ENCODE measurements at places on chromosomes 5 and 9.

DNA sequence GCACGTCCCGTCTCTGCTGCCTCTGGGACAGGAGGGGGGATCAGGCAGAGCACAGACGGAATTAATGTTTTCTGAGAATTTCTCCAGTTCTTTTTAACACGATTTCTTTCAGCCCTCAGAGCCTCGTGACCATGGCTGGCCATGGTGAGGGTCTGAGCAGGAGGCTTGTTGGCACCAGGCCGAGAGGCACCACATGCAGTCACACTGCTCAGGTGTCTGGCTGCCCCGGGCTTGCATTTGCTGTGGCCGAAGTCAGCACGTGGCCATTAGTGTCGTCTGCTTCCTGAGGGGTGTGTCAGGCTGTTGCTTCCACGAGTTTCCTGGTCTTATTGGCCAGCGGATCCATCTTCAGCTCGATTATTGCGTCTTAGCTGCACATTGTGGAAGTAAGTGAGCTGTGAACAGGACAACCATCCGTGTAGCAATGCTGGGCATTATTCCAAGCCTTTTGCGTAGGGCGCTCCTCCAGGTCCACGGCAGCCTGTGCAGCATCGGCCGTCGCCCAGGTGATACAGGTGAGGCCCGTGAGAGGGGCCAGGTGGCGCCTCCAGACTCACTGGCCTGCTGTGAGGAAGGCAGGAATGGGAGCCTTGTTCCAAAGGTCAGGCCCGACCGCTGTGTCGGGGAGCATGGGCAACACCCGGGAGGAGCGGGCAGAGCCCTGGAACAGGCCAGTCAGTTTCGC is 114.2 kb upstream of the CACNA1B start:
- DNase-seq, result no peak

GRCh38 chr5:40733434-40733833 is 22.3 kb downstream of the TTC33 start:
- no peak for DNase-seq

DNA sequence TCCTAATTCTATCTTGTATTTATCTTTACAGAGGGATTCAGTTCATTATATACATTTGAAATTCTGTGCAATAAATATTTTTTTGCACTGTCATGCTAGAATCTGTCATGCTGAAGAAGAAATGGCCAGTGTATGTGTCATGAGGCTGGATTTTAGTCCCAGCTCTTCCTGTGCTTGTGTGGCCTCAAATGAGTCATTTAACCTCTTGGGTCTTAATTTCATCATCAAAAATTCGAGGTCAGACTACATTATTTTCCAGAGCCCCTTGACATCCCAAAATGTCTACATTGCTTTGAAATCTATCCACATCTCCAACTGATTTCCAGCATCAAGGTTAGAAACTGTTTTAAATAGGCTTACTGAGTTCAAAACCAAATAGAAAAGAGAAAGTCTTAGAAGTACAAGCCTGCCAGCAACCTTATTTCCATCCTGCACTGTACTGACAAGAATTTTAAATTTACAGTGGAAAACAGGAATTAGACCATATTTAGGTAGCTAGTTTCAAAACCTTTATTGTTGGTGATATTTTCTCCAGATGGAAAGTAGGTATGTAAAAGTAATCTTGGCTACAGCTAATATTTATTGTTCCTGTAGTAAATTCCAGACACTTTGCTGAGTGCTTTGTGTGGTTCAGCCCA is 96.7 kb upstream of the MAMDC2 start:
- DNase-seq, result no peak

- DNase-seq, result no peak
Observed at GRCh38 chr9:134388289-134388808, 62.1 kb downstream of the RXRA start.

DNA sequence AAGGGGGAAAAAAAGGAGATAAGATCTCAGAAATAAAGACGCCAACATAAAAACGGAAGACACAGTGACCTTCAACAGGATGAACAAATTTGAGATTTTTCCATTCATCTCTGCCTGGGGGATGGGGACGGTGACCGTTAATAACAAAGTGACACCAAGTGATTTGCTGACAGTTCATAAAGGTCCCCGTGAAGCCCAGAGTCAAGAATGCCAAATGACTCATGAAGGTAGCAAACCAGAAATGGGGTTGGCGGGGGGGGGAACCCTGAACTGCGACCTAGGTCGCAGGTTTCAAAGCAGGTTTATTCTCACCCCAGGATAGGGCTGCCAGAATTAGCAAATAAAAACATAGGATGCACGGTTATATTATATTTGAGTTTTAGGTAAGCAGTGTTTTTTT is 21.1 kb upstream of the SHB start:
- no peak for DNase-seq

GRCh38 chr5:40386289-40386688 is 293.4 kb upstream of the PTGER4 start:
- no peak for DNase-seq

DNA sequence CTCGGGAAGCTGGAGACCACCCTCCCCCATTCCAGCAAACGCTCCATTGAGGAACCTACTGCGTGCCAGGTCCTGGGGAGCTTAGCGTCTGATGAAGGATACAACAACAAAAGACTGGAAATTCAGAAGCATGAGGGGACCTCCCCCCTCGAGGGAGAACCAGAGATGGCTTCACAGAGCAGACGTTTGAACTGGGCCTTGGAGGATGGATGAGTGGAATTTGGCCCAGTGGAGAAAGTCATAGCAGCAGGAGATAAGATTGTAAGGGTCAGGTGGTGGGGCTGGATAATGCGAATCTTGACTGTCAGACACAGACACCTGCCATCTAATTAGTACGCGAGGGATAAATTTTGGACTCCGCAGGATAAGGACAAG is 1.2 kb upstream of the SLC25A51 start:
- no peak for DNase-seq

- no peak for DNase-seq
Observed at GRCh38 chr5:53381-54174, 38.4 kb upstream of the PLEKHG4B start.

- no peak for DNase-seq
Observed at GRCh38 chr5:178143901-178144300, 9.8 kb downstream of the NHP2 start.

- DNase-seq, result no peak
Observed at GRCh38 chr5:13993926-13994325, 49.4 kb upstream of the DNAH5 start.

GRCh38 chr9:96022445-96023051 is 147.1 kb downstream of the ERCC6L2 start:
- no peak for DNase-seq

GRCh38 chr5:31268686-31269085 is 75.2 kb downstream of the CDH6 start:
- DNase-seq, result no peak

DNA sequence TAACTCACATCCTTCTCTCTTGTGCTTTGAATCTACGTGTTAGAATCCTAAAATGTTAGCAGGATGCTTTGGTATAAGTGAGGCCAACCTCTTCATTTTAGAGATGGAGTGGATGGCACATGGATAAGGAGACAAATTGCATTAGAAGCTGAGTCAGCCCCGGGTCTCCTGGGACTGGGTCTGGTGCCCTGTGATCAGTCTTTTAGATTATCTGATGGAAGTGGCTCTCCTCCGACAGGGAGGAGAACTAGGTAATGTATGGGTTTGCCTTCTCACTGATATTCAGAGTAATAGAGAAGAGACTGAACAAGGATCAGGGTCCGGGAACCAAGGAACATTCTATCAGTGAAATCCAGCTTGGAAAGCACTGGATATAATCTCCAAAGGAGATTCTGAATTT is 74.9 kb upstream of the TNFSF8 start:
- DNase-seq, result no peak

DNA sequence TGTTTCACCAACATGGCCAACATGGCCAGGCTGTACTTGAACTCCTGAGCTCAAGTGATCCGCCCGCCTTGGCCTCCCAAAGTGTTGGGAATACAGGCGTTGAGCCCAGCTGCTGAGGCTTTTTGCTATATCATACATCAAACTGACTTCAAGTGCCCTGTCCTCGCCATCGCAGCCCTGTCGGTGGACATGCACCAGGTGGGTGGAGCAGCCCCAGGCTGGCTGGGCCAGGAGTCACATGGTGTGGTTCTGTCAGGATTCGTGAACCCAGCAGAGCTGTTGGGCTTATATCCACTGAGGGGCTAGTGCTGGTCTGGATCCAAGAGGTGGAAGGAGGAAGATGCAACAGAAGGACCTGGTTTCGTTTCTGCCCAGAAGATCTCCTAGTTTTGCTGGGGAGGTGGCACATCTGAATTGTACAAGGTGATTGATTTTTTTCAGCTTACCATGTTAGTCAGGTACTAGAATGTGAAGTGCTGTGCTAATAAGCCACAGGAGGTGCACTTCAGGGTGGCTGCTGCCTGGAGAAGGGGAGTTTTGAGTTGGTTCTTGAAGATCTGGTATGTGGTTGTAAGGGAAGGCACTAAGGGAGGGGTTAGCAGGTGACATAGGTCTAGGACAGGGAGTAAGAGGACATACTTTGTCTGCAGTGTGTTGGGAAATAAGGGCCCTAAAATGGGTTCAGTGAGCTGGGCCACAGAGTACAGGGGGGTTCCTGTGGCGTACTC is 16.1 kb downstream of the PCBD2 start:
- DNase-seq, result no peak

GRCh38 chr5:21665524-21665923 is 1187.6 kb downstream of the CDH12 start:
- DNase-seq, result no peak

DNA sequence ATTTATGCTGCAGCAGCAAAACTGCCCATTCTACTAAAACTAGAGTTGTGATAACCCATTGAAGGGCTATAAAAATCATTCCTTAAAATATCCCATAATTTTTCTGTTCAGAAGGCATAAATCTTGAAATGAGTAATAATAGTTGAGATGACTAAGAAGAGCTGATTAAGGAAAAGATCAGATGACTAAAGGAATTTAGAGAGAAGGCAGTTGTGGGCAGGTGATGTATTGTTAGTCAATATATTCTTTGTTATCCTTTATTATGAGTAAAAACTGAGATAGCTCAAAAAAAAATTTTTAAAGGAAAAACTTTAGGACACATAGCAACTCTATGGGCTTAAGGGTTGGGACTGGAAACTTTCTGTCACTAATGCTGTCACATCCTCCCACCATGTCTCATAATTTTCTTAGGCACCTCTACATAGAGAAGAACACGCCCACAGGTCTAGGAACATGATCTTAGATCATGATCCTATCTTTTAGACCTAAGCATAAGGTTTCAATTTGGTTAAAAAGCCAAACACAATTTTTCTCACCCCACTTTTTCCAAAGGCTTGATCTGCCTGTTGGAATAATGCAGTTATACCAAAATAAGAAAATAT is 597.5 kb upstream of the MEF2C start:
- no peak for DNase-seq

DNA sequence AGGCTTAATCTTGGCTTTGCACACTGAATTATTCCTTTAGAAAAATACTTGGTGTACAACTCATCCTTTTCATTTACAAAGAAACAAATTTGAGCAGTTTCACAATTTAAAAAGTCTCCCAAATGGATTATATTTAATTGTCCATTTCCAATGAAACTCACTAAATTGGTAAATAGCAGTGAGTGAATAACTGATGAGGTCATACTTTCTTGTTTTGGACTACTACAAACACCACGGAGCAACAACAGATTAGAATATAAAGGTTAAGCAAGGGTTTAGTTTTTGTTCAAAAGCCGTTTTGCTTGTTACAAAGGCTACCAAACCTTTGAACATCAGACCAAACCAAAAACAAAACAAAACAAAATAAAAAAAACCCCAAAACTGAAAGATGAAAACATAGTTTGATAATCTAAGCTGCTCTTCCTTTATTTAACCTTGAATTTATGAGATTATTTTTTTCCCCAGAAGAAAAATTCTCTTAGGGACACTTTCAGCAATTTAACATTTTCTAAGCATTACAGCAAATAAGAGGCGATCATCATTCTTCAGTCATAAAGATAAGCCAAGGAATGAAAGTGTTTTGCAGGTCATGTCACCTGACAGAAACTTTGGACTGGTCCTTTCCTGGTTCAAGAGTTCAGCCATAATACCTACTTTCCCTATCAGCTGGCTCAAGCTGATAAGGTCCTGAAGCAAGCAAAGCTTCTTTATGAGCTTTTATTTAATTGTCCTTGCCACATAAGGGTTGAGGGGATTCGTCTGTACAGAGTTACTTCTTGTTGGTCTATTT is 99.7 kb upstream of the CDKN2B start:
- DNase-seq, result no peak

GRCh38 chr9:70935856-70936255 is 185.6 kb downstream of the TRPM3 start:
- DNase-seq, result no peak

GRCh38 chr5:26700759-26701384 is 337.5 kb downstream of the CDH9 start:
- DNase-seq, result no peak

GRCh38 chr5:116404016-116404415 is 170.6 kb downstream of the SEMA6A start:
- no peak for DNase-seq

DNA sequence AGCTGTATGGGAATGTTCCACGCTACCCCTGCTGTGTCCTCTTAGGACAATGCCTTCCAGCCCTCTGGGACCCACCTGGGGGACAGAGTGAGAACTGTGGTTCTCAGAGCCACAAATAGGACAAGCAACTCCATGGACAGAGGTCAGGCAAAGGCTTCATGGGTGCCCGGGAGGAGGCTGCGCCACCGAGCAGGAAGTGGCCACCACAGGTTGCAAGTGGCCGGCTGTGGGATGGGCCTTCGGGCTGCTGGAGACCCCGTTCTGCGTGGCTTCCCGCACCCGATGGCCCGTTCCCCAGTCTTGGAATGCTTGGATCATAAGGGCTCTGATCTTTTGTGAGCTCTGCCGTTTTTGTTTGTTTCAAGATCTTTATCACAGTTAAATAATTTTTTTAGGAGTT is 118.8 kb downstream of the BOD1 start:
- no peak for DNase-seq

DNA sequence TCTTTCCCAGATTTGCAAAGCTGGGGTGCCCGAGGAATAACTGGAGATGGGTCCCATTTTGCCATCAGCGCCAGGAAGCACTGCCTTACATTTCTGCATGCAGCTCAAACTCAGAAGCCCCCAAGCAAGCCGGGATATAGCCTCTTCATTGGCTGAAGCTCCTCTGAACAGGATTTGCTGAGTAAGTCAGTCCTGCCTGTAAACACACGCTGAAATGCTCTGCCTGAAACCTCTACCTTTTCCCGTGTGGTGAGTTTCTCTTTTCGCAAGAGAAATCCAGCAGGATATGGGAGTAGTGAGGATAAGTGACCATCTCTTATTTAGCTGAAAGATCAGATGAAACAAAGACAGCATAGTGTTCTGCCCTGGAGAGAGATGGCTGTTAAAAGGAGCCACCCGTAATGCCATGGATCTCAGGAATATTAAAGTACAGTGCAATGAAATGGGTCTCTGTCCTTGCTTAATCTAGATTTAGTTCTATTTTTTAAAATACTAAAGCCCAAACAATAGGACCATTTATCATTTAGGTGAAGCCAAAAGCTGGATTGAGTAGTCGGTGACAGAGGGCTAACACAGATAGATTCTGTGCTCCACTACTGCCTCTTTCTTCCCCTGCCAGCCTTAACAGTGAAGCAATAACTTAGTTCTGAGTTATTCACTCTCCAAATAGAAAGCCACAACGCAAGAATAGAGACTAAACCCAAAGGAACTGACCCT is 177.5 kb upstream of the PPP2R2B start:
- no peak for DNase-seq

- no peak for DNase-seq
Observed at GRCh38 chr5:36635721-36636390, 29.4 kb downstream of the SLC1A3 start.

Measured in sciatic nerve (tissue), 2 donors.